ENCODE measurements at places on chromosomes 11 and 22.

- DNase-seq = peak; percentile 33
Observed at GRCh38 chr11:57641011-57641807, 8.5 kb downstream of the YPEL4 start.

- peak; percentile 80 for DNase-seq
Observed at GRCh38 chr11:33987975-33988580, 63.5 kb upstream of the CAPRIN1 start.

GRCh38 chr22:50601669-50602337, 1.2 kb downstream of the MAPK8IP2 start:
- DNase-seq = no peak

GRCh38 chr11:120023551-120023950, 114.4 kb downstream of the TRIM29 start:
- DNase-seq = no peak

- no peak for DNase-seq
Observed at GRCh38 chr11:7606496-7606895, 66.8 kb downstream of the CYB5R2 start.

- no peak for DNase-seq
Observed at GRCh38 chr22:32203181-32204039, 1.5 kb downstream of the RFPL2 start.

DNA sequence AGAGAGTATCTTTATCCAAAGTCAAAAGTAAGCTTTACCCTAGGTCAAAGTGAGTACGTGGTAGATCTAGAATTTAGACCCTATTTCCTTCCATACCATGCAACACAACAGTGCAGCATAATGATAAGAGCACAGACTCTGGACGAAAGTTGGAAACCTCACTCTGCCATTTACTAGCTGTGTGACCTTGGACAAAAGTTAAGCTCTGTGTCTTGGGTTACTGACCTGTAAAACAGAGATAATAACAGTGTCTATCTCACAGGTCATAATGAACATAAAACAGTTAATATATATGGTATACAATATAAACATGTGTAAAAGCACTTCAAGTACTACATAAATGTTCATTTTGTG, 13.6 kb upstream of the CHRNA10 start:
- no peak for DNase-seq

DNA sequence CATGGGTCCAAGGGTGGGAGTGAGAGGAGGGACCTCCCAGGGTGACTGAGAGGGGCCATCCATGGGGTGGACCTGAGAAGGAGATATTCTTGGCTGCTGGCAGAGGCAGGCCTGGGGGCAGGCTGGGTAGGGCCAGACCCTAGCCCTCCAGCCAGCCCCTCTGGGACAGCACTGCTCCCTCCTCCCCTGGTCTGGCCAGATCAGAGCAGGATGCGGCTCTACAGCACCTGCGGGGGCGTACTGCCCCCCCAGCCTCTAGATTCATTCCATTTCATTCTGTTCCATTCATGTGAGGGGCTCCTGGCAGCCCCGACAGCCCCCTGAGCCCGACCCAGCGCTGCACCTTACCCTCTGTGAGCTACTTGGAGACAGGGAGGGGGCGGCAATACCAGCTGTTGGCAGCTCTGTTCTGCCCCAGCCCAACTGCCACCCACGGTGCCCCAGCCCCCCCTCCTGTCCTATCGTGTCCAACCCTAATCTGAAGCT, 34.3 kb upstream of the MYRF start:
- no peak for DNase-seq

- no peak for DNase-seq
Observed at GRCh38 chr11:122268601-122269130, 152.7 kb upstream of the BLID start.

Measured in CD4-positive, alpha-beta T cell treated with Interleukin-4 for 1 hour (primary cell).